Right lung (tissue), 10 donors: ENCODE measurements at places on chromosomes 2 and 18.

DNA sequence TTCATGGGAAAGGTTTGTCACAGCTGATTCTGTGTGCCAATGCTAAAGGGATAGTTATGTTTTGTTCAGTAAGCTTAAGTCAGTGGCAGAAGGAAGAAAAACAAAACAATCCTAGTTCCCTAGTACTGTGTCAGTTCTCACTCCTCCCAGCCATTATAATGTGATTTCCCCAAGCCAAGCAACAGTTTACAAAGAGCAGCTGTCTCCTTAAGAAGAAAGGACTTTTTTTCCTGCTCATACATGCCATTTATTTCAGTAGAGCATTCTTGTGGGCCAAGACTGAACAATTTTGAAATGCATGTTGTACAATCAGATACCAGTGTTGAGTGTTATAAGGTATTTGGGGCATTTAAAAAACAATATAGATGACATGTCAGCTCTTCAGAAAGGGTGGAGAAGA, 52.1 kb downstream of the NEMP2 start:
- peak; percentile 69 for DNase-seq

- no peak for DNase-seq
Observed at GRCh38 chr2:48601349-48601748, 16.3 kb upstream of the GTF2A1L start.

- no peak for DNase-seq
Observed at GRCh38 chr2:182763311-182763912, 47.4 kb downstream of the DNAJC10 start.

DNA sequence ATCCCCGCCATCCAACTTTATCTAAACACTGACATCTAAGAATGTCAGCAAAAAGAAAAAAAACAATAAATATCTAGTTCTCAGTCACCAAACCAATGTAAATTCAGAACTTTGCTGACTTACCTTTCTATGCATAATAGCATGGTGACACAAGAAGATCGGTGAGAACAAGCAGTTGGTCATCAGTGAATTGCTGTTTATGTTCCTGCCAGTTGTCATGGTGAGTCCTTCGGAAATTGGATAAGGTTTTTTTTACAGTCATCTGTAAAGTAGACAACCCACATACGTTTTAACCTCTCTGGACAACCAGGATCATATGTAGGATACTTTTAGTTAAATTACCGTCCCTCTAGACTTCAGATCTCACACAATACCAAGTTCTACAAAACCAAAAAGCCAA, 6.2 kb upstream of the GPR75 start:
- no peak for DNase-seq

- no peak for DNase-seq
Observed at GRCh38 chr2:2590841-2591541, 259.9 kb upstream of the MYT1L start.

- no peak for DNase-seq
Observed at GRCh38 chr2:178530131-178530530, 49.9 kb downstream of the PLEKHA3 start.

DNA sequence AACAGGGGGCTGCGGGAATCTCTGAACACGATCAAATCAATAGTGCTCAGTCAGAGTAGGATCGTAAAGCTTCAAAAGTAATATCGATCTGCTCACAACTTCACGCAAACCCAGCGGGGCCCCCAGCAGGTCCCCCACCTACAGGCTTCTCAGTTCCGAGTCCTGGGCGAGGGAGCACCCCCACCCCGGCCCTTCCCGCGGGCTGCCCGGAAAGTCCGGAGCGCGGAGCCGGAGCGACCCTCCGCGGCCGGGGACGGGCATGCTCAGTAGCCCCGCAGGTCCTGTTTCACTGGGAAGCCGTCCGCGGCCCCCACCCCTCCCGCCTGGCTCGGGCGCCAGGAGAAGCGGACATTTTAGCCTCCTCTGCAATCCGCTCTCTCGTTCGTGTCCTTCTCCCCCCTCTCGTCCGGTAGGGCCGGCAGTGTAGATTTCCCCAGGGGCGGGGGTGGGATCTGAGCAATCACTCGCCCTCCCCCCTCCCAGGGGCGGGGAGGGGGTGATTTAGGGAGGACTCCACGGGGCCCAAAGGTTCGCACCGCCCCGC, 3.3 kb upstream of the SPRED2 start:
- peak; percentile 87 for DNase-seq

DNA sequence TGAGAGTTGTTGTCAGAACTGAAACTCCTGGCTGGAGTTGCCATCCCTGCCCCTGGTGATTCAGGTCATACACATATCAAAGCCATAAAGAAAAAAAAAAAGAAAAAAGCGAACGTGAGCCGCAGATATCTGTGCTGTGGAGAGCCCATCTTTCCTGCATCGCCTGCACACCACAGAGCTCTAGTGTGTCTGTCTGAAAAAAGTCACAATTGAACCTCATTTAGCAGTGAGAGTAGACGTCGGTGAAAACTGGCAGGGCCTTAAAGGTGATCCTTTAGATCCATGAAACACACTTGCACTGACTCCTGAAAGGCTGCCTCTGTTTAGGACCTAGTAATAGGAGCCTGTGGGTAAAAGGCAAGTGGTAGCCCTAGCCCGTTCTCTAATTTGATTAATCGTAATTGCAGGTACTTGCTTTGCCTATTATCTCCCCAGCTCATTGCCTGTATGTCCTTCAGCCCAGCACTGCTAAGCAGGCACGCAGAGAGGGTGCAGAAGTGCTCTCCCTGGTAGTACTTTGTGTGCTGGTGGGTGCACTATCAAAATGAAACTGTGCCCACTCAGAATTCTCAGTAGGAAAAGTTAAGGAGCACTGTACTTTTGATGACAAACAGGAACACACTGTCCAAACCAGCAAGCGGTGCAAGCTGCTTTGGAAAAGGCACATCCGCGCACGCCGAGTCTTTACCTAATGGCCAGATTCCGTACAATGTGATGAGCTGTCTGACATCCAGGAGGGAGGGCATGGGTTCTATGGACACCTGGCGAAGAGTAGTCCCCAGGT, 103.5 kb upstream of the ASB18 start:
- DNase-seq: no peak

GRCh38 chr18:10979411-10979810, 170.0 kb downstream of the PIEZO2 start:
- no peak for DNase-seq

GRCh38 chr2:81195017-81195773, 890.6 kb upstream of the LRRTM1 start:
- no peak for DNase-seq

DNA sequence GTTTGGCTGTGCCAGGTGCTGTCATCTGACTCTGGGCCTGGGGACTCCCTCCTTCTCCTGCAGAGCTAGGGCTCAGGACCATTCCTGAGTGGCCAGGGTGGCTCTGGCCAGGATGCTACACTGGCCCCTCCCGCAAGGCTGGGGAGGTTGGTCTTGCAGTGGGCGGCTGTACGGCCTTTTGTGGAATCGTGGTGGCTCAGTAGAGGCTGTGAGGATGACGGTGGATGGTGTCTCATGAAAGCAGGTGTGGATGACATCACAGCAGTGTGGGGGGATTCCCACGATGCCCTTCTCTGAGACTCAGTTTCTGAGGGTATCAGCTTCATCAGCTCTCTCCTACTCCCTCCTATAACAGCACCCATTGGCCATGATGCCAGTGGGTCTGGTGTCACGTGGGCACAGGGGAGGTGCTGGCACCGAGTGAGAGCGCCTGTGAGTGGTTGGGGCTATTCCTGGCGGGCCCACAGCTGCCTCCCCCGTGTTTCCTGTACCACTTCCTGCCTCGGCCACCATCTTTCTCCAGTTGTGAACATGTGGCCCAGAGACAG, 144.2 kb upstream of the HDAC4 start:
- no peak for DNase-seq
